ENCODE measurements at places on chromosomes 7 and 10.

DNA sequence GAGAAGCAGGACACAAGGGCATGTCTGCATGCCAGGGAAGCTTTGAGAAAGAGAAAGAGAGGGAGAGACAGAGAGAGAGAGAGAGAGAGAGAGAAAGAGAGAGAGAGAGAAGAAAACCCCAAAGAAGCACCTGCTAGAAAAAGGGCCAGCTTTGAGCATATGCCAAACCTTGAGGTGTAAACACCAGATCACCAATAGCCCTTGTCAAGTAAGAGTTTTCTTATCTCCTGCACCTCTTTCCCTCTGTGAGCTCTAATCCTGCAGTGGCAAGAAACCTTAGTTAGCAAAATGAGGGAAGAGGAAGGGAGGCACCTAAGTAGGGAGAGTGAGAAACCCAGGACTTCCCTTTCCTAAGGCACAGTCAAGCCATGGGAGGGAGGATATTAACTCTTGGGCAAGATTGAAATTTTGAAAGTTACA lies 11.3 kb upstream of the TRDMT1 start:
- no peak for DNase-seq

DNA sequence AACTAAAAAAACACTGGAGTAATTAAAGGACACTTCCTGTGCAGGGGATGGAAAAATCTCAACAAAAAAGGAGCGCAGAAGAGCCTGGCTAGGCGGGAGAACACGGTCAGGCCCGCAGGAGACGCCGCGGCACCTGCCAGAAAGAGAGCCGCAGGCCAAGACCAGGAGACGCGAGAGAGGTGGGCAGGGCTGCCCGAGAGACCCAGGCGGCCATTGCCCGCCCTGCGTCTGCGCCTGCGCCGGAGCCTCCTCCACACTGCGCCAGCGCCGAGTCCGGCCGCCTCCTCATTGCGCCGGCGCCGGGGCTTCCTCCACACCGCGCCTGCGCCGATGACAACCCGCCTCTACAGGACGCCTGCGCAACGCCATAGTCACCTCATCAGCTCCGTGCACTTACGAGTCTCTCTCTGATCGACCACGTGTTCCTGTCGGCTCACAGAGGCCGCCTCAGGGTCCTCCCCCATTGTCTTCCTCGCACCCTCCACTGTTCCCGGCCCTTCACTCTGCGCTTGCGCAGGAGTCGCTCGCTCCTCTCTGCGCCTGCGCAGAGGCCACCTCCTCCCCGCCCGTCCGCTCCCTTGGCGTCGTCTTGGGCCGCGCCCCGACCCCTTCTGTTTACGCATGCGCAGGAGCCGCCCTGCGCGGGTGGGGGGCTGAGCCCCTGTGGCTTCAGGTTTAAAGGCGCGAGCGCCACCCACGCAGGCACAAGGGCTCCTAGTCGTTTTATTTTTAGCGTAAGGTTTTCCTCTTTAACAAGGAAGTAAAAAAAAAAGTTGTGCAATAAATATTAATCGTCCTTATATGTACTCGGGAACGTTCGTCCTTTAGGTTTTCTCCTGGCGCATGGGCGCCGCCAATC lies 43.2 kb upstream of the FAM20C start:
- DNase-seq, result peak; percentile 95

- no peak for DNase-seq
These were observed 239.0 kb upstream of the RNF32 start for GRCh38 chr7:156401617-156402016.

DNA sequence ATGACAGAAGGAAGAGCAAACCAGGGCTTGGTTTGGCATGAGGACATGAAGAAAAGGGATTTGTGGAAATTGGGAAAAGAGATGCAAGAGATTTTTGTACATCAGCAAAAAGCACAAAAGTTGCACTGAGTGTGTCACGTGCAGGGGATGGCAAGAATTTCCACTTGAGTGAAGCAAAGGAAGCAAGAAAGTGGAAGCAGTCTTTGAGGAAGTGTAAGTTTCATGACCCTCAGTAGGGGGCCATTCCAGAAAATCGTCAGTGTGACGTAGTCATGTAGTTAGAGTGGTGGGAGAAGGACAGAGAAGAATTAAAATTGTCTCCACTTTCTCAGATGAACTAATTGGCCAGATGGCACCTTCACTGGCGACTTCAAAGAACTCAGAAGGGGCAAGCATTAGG lies 123.3 kb upstream of the FZD1 start:
- DNase-seq, result no peak

DNA sequence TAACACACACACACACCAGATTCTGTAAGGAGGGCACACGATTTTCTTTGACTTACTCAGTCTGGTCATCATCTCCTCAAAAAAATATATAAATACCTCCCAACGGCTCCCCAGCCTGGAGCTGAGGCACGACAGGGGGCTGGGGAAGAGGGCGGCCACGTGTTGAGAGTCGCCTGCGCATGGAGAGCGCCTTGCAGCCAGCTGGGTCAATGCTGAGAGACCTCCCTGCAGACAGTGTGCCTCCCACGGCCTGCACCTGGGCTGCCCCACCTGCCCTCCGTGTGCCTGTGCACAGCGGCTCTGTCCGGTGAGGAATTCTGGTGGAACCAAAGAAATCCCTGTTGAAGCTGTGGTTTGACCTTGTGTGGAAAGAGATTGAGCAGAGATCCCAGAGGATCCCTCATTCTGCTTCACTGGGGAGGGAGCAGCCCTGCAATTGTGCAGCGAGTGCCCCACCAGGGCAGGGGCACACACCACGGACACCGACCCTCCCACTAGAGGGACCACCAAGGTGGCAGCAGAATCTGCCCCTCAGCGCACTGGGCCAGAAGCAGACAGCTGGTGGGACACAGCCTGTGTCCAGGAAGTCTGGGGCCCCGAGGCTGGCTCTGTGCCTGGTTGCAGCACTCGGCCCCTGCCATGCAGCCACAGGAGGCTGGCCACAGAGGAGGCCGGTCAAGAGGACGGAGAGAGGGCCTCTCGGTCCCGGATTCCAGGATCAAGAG lies 150.5 kb upstream of the PPP2R2D start:
- DNase-seq, result no peak

- peak; percentile 61 for DNase-seq
These were observed 95.4 kb downstream of the ZRANB1 start for GRCh38 chr10:125037145-125037877.

DNA sequence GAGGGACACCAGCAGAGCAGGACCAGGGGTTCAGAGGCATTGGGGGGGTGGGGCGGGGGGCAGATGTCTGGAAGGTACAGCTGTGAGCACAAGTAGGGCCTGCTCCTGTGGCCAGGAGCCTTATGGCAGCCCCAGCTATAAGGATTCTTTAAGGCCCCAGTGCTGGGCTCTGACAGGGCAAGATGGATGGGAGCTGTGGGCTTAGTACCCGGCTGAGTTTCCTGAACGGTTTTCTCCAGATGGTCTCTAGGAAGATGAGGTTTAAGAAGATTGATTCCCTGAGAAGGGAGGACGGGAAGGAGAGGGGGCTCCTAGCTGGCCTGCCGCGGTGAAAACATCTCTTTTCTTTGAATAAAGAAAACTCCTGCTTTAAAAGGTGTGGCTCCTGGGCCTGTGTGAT lies 30.1 kb upstream of the COMTD1 start:
- no peak for DNase-seq

GRCh38 chr10:62306663-62307062 lies 38.0 kb upstream of the RTKN2 start:
- no peak for DNase-seq

DNA sequence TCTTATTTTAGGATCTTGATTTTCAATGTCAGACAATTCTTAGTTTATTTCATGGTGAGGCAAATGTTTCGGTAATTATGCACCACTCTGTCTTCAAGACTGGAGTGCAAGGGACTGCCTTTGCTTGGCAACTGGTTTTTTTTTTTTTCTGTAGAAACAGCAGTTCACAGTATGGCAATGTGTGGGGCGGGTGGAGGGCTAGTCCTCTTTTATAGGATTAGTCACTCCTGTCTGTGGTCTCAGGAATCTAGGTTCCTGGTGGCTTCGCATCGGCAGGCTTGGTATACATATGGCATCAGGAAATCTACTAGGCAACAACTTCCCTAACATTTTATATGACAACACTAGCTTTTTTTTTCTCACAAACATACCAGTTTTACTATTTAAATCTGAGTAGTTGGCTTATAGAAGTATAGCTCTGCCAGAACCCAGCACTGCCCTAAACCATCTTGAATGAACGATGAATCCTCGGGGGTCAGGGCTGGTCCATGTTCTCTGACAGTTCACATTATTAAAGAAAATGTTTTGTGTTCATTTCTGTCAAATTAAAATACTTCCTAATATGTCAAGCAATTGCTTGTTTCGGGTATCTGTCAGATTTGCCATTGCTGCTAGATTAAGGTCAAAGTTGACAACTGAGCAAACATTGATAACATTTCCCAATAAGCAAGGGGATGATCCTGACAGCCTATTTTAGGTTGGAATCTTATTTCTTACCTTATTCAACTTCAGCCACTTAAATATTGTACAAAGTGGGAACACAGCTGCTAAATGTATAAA lies 289.7 kb upstream of the VSTM2A start:
- no peak for DNase-seq

- peak; percentile 73 for DNase-seq
These were observed 168.3 kb upstream of the PPP1R3A start for GRCh38 chr7:114086914-114087652.

GRCh38 chr10:35872671-35873070 lies 230.6 kb upstream of the FZD8 start:
- DNase-seq, result no peak

All from colonic mucosa (tissue), 4 donors.